ENCODE measurements at places on chromosomes 12 and 14. TPM values are rescaled to one million over a fixed set of nuclear protein-coding genes. Genes with fewer than 3 reads are reported as not detected.
A peak's percentile ranks its signal among the peaks of the same experiment; 100 is the strongest.

UBE3B gene
- 36.2 TPM for total RNA-seq

DNA sequence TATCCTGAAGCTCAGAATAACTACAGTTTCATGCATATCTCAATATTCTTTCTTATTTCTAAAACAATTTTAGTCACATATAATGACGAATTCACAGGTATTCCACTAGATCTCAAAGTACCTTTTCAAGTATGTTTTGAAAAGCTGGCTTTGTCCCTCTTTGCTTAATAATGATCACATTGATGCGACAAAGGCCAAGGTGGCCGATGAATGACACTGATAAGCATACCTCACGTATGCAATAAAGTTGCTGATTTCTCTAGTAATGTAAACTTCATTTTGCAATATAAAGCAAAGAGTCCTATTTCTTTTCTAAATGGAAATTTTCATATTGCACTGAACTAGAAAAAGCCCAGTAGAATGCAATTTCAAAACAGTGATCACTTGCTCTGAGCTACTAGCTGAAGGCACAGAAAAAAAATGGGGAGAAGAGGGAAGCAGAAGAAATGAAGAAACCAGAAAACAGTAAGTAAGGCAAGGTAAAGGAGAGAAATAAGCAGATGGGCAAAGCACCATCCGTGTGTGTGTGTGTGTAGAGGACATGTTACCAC lies 29.3 kb downstream of the FGD6 start:
- no peak for DNase-seq

GRCh38 chr12:132825089-132825488 lies 3.6 kb downstream of the GOLGA3 start:
- no peak for DNase-seq

- no peak for DNase-seq
These were observed 184.3 kb downstream of the ADGRD1 start for GRCh38 chr12:131137836-131138637.

DNA sequence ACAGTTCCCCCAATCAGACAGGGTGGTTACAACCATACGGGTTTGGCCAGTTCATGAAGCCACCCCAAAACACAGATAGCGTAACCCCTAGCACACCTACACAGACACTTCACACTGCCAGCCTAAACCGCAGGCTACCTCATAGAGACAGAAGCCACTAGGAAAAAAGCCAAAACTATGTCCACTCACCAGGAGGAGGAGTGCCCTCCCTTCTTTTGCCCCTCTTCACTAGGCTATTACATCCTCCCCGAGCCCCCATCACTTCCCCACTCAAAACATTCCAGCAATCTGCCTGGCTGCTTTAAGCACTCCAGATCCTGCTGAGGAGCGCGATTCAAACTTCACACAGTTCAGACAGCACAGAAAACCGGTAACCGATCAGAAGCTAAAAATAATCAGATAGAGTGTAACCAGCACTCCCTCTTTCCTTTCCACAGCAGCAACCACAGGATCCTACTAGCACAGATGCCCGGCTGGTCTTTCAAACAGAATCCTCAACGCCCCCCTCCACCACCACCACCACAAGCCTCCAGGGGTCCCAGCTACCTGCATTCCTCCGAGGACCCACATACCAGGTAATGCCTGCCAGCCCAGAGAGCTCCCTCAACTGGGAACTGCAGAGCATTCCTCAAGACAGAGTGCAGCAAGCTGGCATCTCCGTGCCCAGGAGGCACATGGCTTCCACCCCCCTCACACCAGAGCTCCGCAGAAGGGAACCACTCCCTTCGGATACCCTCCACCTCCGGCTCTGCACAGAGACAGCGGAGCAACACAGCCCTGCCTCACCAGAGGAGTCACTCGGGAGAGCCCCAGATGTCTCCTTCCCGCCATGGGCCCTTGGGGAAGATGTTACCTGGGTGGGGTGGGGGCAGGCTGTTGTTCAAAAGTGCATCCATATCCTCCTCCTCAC lies 1.5 kb downstream of the CHD4 start:
- DNase-seq = no peak

ASB8 gene
- 32.8 TPM for total RNA-seq

DNA sequence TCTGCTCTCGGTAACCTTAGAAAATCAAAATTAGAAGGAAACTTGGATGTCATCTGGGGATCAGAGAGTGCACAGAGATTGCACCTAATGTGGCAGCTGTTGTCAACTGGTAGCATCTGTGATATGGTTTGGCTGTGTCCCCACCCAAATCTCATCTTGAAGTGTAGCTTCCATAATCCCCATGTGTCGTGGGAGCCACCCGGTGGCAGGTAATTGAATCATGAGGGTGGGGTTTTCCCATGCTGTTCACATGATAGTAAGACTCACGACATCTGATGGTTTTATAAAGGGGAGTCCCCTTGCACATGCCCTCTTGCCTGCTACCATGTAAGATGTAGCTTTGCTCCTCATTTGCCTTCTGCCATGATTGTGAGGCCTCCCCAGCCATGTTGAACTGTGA lies 127.7 kb upstream of the SRRM4 start:
- no peak for DNase-seq

B4GALNT1 gene
- total RNA-seq = 6.5 TPM

OTX2 gene
- total RNA-seq = not detected

GRCh38 chr14:69107407-69108003 lies 45.4 kb downstream of the DCAF5 start:
- DNase-seq = no peak

ACVR1B gene
- 24.0 TPM for total RNA-seq

- DNase-seq = no peak
These were observed 402.3 kb downstream of the NUAK1 start for GRCh38 chr12:105736498-105736897.

- DNase-seq = no peak
These were observed 26.5 kb downstream of the BCL7A start for GRCh38 chr12:122048151-122048550.

FBLN5 gene
- 407 TPM for total RNA-seq

ARHGAP9 gene
- total RNA-seq = 38.8 TPM

DNA sequence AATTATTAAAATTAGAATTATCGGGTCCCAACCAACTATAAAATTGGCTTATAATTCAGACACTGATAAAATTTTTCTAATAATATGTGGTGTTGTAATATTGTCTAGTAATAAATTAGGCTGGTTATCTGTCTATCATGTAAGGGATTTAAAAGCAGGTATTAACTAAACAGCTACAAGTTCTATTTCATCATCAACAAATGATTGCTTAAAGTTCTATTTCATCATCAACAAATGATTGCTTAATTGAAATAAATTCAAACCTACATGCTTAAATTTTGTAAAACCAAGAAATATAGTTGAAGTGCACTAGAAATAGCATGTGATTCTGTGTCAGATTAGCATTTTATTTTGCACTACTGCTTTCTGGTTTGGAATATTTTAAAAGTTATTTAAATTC lies 34.1 kb downstream of the SLCO1A2 start:
- DNase-seq = no peak

DNA sequence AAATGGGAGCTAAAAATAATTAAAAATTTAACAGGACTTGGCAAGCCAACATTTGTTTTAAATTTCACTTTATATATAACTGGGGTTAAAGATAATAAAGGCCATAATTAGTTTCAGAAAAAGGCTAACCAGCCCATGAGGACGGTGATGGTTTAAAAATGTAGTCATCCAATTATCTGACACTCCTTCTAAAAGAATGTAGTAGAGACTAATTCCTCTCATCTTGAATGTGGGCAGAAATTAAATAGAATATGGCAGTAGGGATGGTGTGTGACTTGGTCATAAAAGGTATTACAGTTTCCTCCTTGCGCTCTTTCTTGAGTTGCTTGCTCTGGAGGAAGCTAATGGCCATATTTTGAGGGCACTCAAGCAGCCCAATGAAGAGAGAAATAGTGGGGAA lies 49.1 kb upstream of the PTPRB start:
- no peak for DNase-seq

CELA1 gene
- total RNA-seq = not detected

DNA sequence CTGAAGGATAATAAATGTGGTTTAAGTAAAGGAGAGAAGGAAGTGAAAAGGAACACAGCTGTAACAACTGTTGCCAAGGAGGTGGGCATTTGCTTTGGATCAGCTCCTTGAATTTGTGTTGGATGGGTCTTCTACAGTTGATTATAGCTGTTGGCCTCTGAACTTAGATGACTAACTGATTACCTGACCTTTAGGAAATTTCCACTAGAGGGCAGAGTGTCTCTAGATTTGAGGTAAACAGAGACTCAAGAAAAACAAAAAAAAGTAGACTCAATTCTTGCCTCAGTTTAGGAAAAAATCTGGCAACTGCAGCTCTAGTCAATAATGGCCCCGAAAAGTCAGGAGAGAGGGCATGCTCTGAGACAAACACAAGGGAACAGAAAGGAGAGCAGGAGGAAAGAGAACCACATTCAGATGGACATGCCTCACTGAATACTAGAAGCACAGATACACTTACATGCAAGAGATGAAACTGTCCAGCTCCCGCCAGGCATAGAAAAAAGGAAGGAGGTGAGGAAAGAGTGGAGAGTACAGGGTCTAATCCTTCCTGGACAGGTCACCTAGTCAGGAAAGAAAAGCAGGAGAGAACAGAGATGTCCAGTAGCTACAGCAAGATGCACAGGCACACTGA lies 20.6 kb downstream of the COX14 start:
- DNase-seq = no peak

DNA sequence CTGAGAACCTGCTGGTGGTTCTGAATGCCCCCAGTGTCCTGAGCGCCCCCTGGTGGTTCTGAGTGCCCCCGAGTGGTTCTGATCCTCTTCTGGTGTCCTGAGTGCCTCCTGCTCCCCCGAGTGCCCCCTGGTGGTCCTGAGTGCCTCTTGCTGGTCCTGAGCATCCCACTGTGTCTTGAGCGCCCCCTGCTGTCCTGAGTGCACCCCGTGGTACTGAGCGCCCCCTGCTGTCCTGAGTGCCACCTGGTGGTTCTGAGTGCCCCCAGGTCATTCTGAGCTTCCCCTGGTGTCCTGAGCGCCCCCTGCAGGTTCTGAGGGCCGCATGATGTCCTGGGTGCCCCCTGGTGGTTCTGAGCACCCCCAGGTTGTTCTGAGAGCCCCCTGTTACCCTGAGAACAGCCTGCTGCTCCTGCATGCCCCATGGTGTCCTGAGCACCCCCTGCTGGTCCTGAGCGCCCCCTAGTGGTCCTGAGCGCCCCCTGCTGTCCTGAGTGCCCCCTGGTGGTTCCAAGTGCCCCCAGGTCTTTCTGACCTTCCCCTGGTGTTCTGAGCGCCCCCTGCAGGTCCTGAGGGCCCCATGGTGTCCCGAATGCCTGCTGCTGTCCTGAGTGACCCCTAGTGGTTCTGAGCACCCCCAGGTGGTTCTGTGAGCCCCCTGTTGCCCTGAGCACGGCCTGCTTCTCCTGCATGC lies 1165.4 kb downstream of the TMEM121 start:
- DNase-seq = peak; percentile 42

NAP1L1 gene
- 312 TPM for total RNA-seq

PSME2 gene
- total RNA-seq = 86.1 TPM

SMARCC2 gene
- total RNA-seq = 140 TPM

GRCh38 chr12:75738486-75738885 lies 227.1 kb upstream of the KRR1 start:
- no peak for DNase-seq

DNA sequence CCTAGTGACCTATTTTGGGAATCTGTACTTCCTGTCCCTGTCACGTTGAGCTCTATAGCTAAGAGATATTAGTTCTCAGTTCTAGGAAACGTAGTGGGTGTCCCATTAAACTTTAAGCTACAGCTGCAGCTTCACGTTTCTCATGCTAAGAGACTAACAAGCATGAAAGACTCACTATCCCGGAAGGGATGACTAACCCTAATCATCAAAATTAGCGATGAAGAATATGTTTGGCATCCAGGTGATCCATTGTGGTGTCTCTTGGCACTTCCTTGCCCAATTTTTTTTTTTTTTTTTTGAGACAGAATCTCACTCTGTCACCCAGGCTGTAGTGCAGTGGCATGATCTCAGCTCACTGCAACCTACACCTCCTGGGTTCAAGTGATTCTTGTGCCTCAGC lies 11.0 kb upstream of the LALBA start:
- DNase-seq = no peak

CIT gene
- total RNA-seq = 2.8 TPM

DNA sequence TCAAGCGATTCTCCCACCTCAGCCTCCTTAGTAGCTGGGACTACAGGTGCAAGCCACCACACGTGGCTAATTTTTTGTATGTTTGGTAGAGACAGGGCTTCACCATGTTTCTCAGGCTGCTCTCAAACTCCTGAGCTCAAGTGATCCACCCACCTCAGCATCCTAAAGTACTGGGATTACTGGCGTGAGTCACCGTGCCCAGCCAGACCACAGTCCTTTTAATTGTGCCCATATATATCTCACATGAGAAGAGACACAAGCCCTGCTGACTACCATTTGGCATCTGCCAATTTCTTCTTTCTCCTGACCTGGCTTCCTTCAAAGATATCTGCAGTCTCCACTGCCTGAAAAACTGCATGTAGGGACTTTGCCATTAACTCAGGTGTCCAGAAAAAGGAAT lies 142.5 kb downstream of the DPY19L2 start:
- no peak for DNase-seq

GRCh38 chr12:109289551-109289950 lies 19.5 kb downstream of the FOXN4 start:
- DNase-seq = no peak

DNA sequence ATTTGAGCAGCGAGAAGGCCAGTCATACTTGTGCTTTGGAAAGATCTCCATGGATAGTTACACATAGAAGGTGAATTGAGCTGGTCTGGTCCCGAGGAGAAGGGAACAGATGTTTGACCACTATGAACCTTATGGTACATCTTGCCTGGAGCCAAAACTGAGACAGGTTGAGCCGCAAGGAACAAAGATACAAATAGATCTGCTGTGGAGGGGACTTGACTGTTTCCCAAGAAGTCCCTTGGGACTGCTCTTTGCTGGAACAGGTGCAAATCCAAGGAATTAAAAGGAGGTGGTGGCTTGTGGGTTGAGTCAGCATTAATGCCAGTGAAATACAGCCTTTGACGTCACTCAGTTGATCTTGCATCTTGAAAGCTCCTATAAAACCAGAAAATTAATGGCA lies 68.8 kb upstream of the PRIMA1 start:
- no peak for DNase-seq

DNA sequence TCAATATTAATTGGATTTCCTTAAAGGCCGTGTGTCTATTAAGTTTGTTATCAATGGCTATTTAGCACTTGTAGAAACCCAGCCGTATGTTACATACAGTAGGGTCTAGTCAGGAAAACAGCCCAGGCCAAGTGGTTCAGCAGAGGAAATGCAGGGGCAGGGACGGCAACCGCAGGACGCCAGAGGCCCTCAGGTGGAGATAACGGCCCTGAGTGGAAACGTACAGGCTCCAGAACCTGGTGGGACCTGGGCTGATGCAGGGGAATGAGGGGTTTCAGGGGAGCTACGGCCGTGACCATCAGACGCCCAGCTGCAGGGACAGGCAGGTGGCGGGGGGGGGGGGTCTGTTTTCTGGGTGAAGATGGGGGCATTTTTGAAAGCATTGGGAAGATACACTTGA lies 3.7 kb upstream of the ANKLE2 start:
- no peak for DNase-seq

CABP1 gene
- total RNA-seq = 1.7 TPM

DNA sequence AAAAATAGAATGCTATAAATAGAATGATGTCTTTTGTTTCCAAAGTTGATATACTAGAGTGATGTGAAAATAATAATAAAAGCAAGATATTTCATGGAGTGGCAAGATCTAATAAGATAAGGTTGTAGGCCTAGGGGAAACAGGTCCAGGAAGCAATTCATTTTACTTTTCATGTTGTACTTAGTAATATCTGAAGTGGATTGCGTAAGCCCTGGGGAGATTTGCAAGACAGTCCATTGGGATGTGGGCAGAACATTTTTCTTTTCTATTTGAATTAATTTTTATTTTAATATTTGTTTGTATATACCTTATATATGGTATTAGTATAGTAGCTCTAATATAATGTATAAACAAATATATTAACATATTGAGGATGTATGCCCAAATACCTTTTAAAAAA lies 7.5 kb downstream of the NUBPL start:
- no peak for DNase-seq
